ENCODE measurements at places on chromosomes 5 and 9.
A peak's percentile ranks its signal among the peaks of the same experiment; 100 is the strongest.

- DNase-seq: no peak
Measured at GRCh38 chr5:54324651-54325271, 14.4 kb upstream of the ARL15 start.

DNA sequence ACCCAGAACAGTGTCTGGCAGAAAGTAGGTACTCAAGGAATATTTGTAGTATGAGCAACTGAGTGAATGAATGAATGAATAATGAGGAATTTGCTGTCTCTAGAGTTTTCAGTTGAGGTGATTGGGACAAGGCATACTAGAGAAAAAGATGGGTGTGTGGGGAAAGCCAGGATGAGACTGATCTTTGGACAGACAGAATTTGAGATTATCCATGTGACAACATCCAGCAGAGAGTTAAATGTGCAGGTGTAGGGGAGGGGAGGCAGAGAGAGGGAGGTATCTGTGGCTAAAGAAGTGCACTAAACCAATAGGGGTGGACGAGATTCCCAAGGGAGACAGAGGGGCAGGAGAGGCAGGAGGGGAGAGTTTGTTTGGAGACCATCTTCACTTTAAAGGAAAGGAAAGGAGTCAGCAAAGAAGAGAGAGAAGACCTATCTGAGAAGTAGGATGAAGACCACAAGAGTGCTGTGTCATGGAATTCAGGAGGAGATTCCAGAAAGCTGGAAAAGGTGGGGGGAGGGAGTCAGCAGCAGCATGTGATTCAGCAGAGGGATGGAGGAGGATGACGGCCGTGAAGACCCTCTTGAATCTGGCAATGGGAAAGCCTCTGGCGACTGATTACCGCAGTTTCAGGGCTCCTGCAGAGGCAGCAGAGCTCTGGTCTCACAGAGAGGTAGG lies 3.2 kb downstream of the CPLX2 start:
- DNase-seq: no peak

GRCh38 chr9:32587901-32588300 lies 14.9 kb upstream of the NDUFB6 start:
- peak; percentile 38 for DNase-seq

- DNase-seq: peak; percentile 41
Measured at GRCh38 chr9:13570068-13570974, 290.8 kb upstream of the MPDZ start.

- no peak for DNase-seq
Measured at GRCh38 chr9:74293479-74293878, 203.7 kb upstream of the RORB start.

- no peak for DNase-seq
Measured at GRCh38 chr9:16026886-16027285, 474.0 kb downstream of the CCDC171 start.

DNA sequence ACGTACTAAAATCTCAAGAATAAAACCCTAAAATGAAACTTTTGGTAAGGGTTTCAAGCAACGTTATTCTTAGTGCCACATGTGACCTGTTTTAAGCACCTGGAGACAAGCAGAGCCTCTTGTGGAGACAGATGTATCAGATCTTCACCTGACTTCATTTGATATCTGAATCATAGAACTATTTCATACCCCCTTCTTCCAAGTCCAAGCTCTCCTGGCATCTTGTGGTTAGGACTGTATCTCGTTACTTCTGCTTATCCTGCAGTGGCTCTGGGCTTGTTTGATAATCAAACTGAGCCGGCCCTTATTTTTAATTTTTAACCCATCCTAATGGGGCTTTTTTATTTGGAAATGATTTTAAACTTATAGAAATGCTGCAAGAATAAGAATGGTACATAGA lies 11.1 kb upstream of the FSD1L start:
- DNase-seq: no peak

DNA sequence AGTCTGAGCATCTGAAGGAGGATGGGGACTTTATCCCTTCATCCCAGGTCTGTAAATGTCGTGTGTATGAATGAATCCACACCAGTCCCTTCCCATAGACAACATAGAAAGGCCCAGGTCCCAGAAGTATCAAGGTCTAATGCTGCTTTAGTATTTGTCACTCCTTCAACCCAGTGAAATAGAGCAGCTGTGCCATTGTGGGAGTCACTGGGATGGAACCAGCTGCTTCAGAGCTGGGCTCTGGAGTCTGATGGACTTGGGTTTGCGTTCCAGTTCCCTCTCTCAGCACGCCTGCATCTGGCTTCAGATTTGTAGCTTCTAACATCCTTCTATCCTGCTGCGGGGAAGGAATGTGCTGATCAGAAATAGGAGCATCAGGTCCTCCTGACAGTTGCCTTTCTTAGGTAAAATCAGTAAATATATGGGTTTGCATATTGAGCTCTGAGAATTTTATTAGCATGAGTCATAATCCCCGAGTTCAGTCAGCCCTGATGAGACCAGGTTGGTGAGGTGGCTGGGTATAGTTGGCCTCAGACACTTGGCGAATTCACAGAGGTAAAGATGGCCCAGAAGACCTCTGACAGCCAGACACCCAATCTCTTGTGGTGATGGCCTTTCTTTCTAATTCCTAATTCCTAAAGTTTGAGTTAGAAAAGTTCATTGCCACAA lies 10.1 kb downstream of the ACO1 start:
- peak; percentile 24 for DNase-seq

DNA sequence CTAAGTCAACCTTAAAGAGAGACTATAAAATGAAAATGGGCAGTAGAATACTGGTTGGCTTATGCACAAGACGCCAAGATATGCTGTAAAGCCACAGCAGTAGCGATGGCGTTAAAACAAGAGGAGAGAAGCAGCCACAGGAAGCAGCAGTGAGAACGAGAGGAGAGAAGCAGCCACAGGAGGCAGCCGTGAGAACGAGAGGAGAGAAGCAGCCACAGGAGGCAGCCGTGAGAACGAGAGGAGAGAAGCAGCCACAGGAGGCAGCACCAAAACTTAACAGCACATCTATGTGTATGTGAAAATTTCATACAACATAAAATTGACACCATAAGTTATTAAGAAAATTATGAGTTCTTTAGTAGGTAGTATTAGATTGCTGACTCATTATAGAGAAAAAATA lies 2318.6 kb upstream of the ACO1 start:
- no peak for DNase-seq

DNA sequence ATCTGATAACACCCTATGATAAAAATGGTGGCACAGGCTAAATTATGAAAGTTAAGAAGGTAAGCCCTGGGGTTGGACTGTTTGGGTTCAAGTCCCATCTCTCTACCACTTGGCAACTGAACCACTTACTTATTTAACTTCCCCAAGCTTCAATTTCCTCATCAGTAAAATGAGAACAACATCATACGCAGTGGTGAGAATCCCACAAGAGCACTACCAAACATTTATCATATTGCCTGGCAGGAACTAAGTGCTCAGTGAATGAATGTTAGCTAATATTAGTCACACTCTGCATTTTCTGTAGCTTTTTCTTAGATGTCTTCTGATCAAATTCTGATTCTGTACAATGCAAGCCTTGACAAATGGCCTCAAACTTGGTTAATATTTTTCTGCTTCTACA lies 306.7 kb downstream of the EBF1 start:
- DNase-seq: no peak

DNA sequence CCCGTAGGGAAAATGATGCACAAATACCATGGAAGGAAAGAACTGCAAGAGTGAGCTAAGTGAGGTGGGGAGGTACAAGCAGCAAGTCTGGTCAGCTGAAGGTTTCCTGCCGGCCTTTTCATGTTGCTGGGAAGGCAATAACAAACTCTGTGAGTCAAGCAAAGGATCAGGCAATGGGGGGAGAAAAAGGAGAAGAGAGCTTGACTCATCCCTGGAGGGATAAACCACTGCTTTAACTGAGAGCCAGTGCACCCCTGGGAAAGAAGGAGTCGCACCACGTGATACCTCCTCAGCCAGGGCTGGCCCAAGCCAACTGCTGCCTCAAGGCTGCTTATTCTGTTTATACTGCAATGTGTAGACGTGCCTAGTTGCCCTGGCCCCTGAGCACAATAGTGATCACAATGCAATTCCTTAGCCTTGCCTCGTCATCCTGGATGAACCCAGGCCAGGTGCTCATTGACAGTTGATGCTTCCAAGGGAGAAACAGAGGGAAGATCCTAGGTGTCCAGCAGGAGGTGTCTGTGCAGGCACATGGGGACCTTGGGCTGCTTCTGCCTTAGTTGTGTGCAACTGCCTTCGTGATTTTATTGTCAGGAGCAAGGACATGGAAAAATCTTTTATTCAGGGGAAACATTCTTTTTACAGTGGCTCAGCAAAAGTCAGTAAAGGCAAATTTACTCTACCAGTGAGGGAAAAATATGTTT lies 203.0 kb upstream of the TUT7 start:
- DNase-seq: peak; percentile 96

DNA sequence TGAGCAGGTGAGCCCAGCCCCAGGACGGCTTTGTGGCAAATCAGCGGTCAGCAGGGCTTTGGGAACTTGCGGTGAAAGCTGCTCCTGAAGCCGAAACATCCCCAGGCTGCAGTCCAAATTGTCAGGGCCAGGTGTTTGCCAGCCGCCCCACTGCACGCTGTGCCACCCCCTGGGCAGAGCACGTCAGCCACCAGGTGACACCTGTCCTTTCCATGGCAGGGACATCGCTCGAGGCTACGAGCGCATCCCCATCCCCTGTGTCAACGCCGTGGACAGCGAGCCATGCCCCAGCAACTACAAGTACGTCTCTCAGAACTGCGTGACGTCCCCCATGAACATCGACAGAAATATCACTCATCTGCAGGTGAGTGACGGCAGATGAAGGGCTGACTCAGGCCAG lies 64.4 kb upstream of the CACNA1B start:
- DNase-seq: no peak

DNA sequence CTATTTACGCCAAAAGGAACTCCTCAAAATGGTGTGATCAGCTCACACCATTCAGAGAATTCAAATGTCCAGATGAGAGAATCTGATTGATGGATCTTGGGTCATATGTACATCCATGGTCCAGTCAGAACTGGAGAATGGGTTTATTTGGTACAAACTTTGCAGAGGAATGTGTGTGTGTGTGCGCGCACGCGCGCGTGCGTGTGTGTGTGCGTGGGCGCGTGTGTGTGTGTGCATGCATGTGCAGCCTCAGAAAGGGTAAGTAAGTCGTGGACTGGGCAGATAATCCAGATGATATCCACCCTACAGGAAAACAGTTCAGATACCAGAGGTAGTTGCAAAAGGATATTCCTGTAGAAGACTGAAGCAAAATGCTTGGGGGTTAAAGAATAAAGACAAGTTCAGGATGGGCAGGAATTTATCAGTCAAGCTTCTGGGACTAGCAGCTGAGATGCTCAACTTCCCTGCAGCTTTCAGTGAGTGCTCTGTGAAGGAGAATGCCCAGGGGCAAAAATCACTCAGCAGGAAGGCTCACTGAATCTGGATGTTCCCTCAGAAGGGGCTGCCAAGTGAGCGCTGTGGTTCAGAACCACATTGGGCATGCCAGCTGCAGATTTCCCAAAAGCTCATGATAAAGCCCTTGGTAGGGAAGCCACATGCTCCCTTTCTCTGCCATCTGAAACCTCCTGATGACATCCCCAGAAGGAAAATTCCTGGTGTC lies 440.5 kb upstream of the SGCD start:
- no peak for DNase-seq

DNA sequence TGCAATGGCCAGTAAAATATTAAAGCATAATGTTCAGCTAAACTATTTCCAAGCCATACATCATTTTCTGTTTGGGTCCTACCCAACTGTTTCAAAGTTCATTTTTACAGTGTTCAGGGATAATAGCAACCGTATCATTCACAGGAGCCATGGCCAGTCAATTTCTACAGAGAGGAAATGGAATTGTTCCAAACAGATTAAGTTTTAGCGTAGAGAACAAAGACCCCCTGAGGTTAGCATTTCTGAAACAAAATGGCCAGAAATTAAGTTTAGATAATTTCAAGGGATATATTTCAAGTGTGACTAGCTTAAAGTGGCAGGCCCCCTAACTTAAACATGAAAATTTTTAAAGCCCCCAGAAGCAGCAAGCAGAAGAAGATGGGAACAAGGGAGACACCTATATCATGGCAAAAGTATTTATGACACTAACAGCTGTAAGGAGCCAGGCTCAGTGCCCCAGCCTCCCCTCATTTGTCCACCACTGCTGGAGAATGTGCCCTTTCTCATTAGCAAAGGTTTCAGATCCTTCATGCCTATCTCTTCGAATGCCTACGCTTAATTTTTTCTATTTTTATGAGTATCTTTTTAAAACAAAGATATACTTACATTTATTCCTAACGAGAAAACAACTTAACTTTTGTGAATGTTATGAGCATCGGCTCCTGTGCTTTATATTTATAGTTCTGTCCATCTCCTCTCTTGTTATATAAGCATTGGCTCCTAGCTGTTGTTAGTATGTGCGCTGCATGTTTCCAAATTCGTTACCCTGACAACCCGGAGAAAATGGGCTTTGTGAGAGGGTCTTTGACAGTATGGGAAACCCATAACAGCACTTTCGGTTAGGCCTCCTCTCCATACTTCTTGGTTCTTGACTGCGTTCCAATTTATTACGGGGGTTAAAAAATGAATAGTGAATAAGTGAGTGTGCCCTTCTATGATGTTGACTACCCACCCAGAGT lies 116.3 kb downstream of the MED27 start:
- no peak for DNase-seq

GRCh38 chr5:99955006-99955405 lies 580.2 kb upstream of the FAM174A start:
- no peak for DNase-seq

GRCh38 chr5:34886392-34887119 lies 28.7 kb downstream of the RAD1 start:
- no peak for DNase-seq

GRCh38 chr5:132224716-132225115 lies 2.9 kb downstream of the P4HA2 start:
- peak; percentile 31 for DNase-seq

DNA sequence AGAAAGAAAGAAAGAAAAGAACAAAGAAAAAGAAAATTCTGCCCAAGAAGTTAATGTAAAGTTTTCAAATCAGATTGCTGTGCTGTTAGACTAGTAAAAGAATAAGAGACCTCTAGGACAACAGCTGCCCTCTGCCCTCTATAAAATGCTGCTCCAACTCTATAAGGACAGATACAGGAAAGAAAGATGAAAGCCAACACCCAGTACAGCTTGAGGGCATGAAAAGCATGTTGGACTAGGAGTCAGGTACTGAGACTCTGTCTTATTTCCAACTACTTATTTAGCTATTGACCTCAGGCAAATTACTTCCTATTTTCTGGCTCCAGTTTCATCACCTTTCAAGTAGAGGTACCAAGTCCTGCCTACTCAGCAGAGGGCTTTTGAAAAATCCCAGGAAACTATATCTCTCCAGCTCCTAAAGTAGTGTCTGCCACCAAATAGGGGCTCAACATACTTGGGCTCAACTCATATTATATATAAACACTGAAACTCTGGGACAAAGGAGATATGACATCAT lies 5.7 kb downstream of the HBEGF start:
- DNase-seq: no peak

DNA sequence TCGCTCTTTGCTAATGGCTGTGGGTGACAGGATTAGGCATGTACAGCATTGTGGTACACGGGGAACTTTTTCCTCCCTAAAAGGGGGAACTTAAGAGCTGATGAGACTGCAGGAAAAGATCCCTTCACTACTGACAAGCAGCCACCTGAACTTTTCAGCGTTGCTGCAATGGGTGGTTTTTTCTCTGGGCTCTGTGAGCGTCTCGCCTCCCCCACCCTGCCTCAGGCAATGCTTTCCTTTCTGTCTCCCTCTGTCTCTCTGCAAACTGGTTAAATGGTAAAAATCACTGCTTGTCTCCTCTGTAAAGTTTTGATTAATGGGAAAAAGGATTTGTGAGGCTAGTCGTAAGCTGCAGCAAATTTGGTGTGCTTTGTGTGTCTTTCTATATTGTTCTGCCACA lies 20.3 kb downstream of the HSD17B3 start:
- no peak for DNase-seq

All from fibroblast of mammary gland (primary cell).